ENCODE measurements at places on chromosomes 16 and 17. TPM values are rescaled to one million over a fixed set of nuclear protein-coding genes. Genes with fewer than 3 reads are reported as not detected.
A peak's percentile ranks its signal among the peaks of the same experiment; 100 is the strongest.

GRCh38 chr17:82300707-82301270 lies 16.6 kb downstream of the CD7 start:
- peaks cover 63% of the 10 kb centered on the region for H3K4me1 ChIP-seq
- no peak overlapping the region for H3K27ac ChIP-seq
- no peak overlapping the region for H3K4me3 ChIP-seq

DNA sequence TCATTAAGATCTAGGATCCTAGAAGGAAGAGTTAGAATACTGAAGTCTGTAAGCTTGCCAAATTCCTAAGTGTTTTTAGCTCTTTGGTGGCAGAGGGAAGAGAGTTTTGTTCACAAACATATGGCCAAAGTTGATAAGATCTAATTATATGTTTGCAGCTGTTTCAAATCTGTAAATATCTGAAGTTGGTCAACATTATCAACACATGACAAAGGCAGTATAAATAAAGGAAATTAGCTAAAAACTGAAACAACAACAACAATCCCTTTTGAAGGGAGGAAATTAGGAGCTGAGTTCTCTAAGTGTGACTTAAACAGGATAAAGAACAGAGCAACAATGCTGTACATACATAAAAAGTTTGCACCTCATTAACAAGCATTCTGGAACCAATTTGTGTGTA lies 208.7 kb downstream of the KCNJ2 start:
- no peaks in the 10 kb centered on the region for H3K27me3 ChIP-seq
- peak; percentile 41 for DNase-seq
- no peaks in the 10 kb centered on the region for H3K36me3 ChIP-seq
- H3K27ac ChIP-seq: no peak overlapping the region
- peaks cover 5% of the 10 kb centered on the region for H3K4me1 ChIP-seq

DNA sequence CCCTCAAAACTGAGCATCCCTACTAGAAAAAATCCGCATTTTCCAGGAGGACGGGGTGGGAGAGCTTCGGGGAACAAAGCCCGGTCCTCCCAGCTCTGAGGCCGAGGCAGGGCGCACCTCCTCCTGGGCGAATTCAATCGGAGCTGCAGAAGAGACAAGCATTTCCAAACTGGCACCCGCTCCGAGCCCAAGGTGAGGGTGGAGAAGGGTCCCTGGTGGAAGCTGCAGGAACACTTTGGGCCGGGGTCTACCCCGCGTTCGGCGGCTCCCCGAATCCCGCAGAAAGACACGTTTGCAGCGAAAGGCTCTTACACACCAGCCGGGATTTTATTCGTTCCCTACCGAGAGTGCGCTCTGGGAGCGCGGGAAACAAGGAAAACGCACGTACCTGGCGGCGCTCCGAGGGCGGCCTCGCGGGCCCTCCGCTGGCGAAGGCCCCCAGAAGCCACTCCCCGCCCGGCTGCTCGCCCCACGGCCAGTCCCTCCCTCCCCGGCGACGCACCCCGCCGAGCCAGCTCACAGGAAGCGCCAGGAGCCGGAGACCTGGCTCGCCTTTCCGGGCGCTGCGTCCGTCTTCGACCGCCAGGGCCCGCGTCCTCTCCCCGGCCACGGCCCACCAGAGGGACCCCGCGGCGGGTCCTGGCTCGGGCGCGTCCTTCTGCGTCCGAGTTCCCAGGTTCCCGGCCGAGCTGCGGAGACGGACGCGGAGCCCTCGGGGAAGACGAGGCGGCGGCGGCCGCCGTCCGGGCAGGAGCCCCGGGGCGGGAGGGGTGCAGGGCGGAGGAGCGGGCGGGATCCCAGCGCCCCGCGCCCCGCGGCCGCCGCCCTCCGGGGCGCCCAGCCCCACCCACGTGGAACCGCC lies 49.8 kb upstream of the BAHCC1 start:
- peak overlapping the region; percentile 97 for H3K27ac ChIP-seq
- H3K4me1 ChIP-seq: peaks cover 67% of the 10 kb centered on the region
- H3K4me3 ChIP-seq: peak overlapping the region; percentile 86
- peak; percentile 70 for DNase-seq

DNA sequence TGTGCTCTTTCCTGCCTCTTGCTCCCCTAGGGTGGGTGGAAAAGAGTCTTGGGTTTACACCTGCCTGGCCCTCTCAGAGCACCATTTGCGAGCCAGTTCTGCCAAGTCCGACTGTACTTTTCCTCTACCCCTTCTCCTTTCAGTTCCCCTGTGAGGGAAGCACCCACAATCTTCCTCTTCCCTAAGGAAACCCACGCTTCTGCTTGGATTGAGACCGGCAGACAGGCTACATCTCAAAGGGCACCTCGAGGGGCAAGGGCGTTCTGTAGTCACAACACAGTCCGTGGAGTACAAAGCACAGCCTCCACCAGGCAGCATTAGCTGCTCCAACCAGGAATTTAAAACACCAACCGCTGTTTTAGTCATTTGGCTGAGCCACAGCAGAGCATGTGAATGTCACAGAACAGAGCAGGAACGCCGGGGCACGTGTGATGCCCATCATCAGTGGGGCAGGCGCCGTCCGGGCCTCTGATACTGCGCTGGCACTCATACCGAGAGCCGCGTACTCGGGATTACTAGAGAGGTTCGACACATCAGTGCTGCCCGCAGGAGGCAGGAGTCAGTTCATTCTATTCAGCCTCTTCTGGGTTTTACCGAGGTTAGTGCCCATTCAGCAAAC lies 13.7 kb upstream of the MNT start:
- H3K27ac ChIP-seq: no peak overlapping the region
- H3K27me3 ChIP-seq: no peaks in the 10 kb centered on the region
- H3K4me3 ChIP-seq: no peak overlapping the region
- peaks cover 24% of the 10 kb centered on the region for H3K36me3 ChIP-seq

DNA sequence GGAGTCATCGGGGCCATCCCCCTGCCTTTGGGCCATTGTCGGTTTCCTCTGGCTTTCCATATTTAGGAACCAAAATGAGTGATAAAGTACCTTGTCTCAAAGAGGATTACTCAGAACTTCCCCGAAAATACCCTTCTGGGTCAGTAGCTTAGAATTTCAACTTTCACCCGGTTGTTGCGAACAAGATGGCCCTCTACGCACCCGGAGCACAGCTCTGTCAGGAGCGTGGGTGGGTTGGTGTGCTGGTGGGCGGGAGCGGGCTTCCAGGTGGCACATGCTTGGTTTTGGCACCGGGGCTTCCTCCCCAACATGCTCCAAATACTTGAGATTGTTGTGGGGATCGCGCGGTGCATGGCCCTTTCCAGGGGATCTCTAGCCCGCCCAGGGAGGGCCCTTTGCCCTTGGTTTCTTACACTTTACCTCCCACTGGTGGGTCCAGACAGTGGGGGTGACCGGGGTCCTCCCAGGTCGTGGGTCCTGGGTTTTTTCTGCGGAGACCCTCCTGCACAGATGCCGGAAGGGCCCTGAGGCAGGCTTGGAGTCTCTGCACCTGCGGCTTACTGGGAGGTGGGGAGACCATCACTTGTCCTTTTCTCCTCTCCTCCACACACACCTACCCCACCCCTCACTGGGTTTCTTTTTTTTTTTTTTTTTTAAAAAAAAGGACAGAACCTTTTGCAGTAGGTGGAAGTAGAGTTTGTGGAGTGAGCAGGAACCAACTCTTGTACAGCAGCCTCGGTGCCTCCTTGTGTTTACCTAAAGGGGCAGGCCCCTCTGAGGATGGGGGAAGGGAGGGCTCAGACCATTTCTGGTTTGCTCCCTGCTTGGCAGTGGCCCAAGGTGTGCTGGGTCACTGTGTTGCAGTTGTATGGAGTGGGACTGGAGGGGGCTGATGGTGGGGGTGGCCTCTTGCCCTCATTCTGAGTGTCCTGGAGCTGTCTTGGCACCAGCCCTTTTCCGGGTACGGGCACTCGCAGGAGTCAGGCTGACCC lies 142.1 kb downstream of the SEC14L1 start:
- H3K27me3 ChIP-seq: peaks cover 24% of the 10 kb centered on the region
- DNase-seq: no peak
- H3K4me3 ChIP-seq: peak overlapping the region; percentile 5
- H3K4me1 ChIP-seq: peaks cover 76% of the 10 kb centered on the region

- peaks cover 26% of the 10 kb centered on the region for H3K36me3 ChIP-seq
- no peak overlapping the region for H3K4me3 ChIP-seq
- H3K27ac ChIP-seq: no peak overlapping the region
- no peaks in the 10 kb centered on the region for H3K4me1 ChIP-seq
Observed at GRCh38 chr16:74501484-74502478, 80.5 kb upstream of the CLEC18B start.

- peaks cover 100% of the 10 kb centered on the region for H3K27me3 ChIP-seq
- peaks cover 26% of the 10 kb centered on the region for H3K4me1 ChIP-seq
- H3K4me3 ChIP-seq: peak within 1 kb of the TSS; percentile 24
- H3K36me3 ChIP-seq: no peaks in the 10 kb centered on the region
- no peak within 1 kb of the TSS for H3K27ac ChIP-seq
- no peak for DNase-seq
Observed at GRCh38 chr17:47850692-47851573, at the start of gene SP6. SP6 (minus strand) TSS chr17:47851163; CDS start chr17:47848429, 2,734 bp downstream.

DNA sequence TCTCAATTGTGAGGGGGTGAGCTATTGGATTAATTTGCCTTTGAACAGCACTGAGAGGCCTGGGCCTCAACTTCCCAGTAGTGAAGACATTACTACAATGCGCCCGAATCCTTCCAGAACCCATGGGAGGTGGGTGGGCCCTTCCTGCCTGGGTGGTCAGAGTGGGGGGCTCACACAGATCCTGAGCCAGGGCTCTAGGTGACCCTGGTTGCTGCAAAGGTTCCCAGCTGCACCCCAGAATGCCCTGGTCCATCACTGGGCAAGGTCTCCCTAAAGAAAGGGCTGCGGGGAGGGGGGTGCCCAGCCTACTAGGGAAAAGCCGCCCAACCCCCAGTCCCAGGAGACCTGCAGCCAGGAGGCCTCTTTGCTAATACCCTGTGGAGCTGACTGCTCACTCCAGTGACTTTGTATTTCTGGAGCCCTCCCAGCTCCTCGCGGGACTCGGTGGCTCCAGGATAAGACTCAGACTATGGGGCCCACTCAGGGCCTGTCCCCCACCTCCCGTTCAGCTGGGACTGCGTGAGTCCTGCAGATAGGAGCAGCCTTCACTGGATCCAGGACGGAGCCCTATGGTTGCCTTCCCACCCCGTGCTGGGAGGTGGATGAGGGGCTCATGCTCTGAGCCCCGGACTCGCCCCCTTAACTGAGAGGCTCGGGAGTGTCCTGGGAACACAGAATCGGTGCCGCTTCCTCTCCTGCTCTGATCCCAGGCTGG lies 40.2 kb downstream of the SLC7A5 start:
- H3K4me3 ChIP-seq: no peak overlapping the region
- no peaks in the 10 kb centered on the region for H3K4me1 ChIP-seq
- no peak for DNase-seq
- H3K36me3 ChIP-seq: peaks cover 38% of the 10 kb centered on the region
- no peak overlapping the region for H3K27ac ChIP-seq
- peaks cover 19% of the 10 kb centered on the region for H3K27me3 ChIP-seq

- H3K4me3 ChIP-seq: no peak overlapping the region
- no peaks in the 10 kb centered on the region for H3K36me3 ChIP-seq
- H3K4me1 ChIP-seq: no peaks in the 10 kb centered on the region
- no peak for DNase-seq
Observed at GRCh38 chr17:2735896-2736295, 13.6 kb downstream of the CCDC92B start.

GRCh38 chr16:48892893-48893292 lies 282.9 kb upstream of the N4BP1 start:
- no peaks in the 10 kb centered on the region for H3K36me3 ChIP-seq
- peaks cover 5% of the 10 kb centered on the region for H3K27me3 ChIP-seq
- H3K27ac ChIP-seq: no peak overlapping the region
- no peaks in the 10 kb centered on the region for H3K4me1 ChIP-seq

- H3K36me3 ChIP-seq: no peaks in the 10 kb centered on the region
- peaks cover 6% of the 10 kb centered on the region for H3K4me1 ChIP-seq
- DNase-seq: peak; percentile 95
- H3K27ac ChIP-seq: peak within 1 kb of the TSS; percentile 60
Observed at GRCh38 chr17:45261577-45262515, at the start of gene SPATA32. SPATA32 (minus strand) TSS chr17:45262094; CDS start chr17:45262016, 78 bp downstream.

DNA sequence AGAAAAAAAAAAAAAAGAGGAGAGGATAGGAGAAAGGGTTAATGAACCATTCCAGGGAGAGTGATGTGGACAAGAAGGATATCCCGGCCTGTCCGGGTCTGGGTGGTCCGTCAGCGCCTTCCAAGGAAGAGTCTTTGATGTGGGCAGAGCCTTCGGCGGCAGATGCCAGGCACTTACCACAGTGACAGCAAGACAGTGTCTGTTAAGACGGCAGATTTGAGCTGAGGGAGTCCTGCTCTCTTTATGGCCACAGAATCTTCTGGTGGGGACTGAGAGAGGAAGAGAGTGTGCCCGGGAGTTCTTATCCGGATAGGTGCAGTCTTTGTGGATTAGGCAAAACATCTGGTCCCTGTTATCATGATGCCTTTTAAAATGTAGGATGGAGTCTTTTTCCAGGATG lies 95.2 kb downstream of the ZDHHC7 start:
- H3K4me1 ChIP-seq: no peaks in the 10 kb centered on the region
- H3K36me3 ChIP-seq: no peaks in the 10 kb centered on the region
- no peak overlapping the region for H3K27ac ChIP-seq
- H3K27me3 ChIP-seq: no peaks in the 10 kb centered on the region
- no peak overlapping the region for H3K4me3 ChIP-seq

DNA sequence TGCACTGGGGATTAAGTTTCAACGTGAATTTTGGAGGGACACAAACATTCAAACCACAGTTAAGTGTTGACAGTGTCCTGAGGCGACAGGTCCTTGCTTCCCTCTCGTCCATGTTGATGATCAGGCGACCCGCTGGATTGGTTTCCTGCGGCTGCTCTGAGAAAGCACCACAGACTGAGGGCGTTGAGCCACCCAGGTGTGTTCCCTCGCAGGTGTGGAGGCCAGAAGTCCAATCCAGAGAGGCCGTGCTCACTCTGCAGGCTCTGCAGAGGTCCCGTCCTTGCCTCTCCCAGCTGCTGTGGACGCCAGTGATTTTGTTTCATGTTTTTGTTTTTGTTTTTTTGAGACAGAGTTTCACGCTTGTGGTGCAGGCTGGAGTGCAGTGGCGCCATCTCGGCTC lies 22.4 kb upstream of the CBX2 start:
- H3K4me1 ChIP-seq: no peaks in the 10 kb centered on the region
- H3K27me3 ChIP-seq: peaks cover 45% of the 10 kb centered on the region
- no peak overlapping the region for H3K4me3 ChIP-seq
- no peaks in the 10 kb centered on the region for H3K36me3 ChIP-seq
- no peak for DNase-seq

DNA sequence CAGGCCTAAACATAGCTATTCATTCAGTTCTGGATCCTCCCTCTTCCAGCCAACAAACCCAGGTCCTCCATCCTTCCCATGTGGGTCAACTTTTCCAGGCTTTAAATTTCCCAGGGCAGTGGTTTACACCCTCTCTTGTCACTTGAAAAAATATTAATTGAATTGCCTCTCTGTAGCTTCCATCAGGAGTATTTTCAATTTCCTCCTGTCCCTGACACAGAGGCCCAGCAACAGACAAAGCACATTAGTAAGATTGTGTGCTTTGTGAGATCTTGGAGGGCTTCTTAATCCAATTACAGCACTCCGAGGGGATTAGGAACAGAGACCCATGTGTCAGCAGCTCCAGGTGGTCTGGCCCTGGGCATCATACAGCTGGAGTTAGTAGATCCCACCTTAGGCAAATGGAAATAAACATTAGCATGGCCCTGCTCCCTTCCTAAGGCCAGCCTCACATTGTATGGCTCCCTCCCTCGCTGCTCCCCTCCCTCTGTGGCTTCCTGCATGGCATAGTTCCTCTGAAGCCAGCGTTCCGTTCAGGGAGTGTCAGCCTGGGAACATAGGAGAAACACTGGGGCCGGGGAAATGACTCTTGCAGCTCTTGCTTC lies 132.7 kb upstream of the HSBP1 start:
- no peaks in the 10 kb centered on the region for H3K27me3 ChIP-seq
- DNase-seq: no peak
- no peak overlapping the region for H3K4me3 ChIP-seq
- H3K4me1 ChIP-seq: no peaks in the 10 kb centered on the region
- no peaks in the 10 kb centered on the region for H3K36me3 ChIP-seq

Gene TBC1D3I
- 0.58 TPM for total RNA-seq

Gene SLFN5
- 51.3 TPM for total RNA-seq

Gene KRT36
- not detected for total RNA-seq

All from left lung (tissue), 14 donors.